ENCODE measurements at places on chromosomes 1 and 21.
A peak's percentile ranks its signal among the peaks of the same experiment; 100 is the strongest.

DNA sequence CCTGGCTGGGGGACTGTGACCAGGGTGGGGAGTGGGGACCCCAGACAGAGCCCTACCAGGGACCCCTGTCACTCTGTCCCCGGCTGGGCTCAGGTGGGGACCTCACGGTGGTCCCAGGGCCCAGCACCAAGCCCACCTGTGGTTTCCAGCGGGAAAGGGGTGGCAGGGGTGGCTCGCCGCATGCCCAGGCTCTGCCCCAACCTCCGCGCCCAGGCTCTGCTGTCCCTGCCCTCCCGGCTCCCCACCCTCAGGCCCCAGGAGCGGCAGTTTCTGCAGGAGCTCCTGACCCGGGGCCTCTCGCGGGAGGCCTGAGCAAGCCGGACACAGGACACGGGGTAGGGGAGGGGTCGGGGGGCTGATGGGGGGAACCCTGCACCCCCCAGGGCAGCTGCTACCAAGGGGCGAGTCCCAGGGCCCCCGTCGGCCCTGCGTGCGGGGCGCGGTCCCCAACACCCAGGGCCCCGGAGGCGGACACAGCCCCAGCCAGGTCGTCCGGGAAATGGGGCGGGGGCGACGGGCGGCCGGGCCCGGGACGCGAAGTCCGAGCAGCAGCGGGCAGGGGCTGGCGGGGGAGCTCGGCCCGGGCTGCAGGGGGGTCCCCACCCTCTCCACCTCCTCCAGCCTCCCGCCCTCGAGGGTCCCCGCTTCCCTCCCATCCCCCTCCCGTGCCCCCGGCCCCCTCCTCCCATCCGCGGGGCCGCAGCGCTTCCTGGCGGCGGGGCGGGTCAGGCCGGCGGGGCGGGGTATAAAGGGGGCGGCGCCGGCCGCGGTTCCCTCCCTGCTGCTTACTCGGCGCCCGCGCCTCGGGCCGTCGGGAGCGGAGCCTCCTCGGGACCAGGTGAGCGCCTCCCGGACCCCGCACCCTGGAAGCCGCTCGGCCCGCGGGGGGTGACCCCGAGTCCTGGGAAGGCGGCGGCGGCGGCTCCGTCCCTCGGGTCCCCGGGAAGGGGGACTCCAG is at the start of gene COL6A2:
COL6A2 (plus strand) TSS at position 777 of the 958 bp plus-strand sequence.
- DNase-seq = peak; percentile 75

DNA sequence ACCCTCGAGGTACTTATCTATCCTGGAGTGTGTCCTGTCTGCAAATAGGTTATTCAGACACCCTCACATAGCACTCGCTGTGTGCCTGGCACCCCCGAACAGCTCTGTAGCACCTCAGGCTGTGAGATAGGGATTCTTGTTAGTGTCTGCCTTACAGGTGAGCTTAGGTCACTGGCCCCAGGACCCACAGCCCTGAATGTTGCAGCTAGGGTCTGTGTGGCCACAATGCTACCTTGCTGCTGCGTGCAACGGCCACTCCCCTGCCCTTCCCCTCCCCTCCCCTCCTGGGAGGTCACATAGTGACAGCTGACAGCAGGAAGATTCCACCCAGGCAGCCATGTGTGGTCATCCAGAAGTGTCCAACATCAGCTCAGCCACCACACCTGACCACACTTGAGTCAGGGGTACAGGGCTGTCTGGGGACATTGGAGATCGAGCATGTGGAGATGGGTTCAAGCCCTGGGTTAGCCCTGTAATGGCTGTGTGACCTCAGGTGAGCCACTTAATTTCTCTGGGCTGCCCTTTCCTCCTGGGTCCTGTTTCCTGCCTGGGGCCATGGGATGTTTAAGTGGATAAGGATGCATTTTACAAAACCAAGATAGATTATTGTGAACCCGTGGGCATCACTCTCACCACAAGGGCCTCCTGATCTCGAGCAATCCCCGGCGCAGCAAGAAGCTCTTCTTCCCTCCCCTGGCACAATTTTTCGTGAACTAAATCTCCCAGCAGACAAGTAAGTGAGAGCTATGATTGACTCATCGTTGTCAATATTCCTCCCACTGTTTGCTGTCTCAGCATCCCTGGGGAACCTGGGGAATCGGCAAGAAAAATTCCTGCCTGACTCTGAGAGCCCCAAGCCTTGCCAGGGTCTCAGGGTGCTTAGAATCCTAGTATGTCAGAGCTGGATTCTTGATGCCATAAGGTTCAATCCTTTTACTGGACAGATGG is 208.7 kb downstream of the PTPRU start:
- no peak for DNase-seq

GRCh38 chr1:30756545-30757351 is 826 bp downstream of the LAPTM5 start:
- no peak for DNase-seq

- no peak for DNase-seq
These were observed 227.8 kb downstream of the NRIP1 start for GRCh38 chr21:14836950-14837349.

- DNase-seq = no peak
These were observed 20.5 kb downstream of the OLFML3 start for GRCh38 chr1:113999799-114000198.

DNA sequence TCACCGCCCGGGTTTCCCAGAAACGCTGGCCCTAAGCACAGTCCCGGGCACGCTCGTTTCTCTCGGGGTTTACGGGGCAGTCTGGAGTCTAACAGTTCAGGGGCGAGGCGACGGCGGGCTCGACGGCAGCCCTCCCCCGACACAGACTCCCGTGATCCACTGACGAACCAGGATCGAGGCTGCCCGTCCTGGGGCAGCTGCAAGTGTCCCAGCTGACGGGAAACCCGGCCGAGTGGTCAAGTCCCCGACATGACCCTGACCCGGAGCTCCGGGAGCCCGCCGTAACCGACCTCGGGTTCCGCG is 494 bp downstream of the UBE2J2 start:
- DNase-seq = no peak

- DNase-seq = no peak
These were observed 7.0 kb upstream of the HIVEP3 start for GRCh38 chr1:41925712-41926111.

DNA sequence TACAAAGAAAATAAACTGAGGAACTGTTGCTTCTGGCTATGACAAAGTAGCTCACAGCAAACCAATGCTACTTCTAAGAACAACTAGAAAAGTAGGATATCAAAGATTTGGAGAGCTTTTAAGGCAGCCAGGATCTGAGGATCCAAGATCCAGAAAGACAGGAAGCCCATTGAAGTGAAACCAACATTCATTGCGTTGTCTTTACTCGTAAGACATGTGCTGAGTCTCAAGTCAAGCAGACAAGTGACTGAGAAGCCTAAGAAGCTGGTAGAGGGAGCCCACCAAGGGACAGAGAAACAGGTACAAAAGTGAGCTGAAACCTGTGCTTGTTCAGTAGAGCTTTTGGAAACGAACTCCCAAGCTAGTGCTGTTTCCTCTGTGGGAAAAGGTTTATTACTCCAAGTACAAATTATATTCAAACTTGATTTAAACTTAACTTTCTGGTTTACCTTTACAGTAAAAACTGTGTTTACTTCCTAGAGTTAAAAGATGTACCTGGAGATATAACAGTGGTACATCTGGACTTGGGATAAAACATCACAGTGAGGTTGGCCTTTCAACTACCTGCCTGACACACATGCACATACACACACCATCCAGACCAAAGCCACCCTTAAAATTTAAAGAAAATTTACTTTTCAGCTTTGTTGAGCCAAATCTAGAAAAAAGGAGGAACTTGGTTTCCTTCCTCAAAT is 41.2 kb downstream of the NME7 start:
- DNase-seq = no peak

GRCh38 chr1:165408518-165408917 is 36.4 kb downstream of the RXRG start:
- peak; percentile 19 for DNase-seq

- DNase-seq = peak; percentile 20
These were observed 51.1 kb downstream of the ZNF326 start for GRCh38 chr1:90045853-90046563.

- no peak for DNase-seq
These were observed 528.5 kb downstream of the ADGRL2 start for GRCh38 chr1:82329226-82329625.

- DNase-seq = peak; percentile 58
These were observed 16.7 kb upstream of the TTLL10 start for GRCh38 chr1:1157033-1157365.

DNA sequence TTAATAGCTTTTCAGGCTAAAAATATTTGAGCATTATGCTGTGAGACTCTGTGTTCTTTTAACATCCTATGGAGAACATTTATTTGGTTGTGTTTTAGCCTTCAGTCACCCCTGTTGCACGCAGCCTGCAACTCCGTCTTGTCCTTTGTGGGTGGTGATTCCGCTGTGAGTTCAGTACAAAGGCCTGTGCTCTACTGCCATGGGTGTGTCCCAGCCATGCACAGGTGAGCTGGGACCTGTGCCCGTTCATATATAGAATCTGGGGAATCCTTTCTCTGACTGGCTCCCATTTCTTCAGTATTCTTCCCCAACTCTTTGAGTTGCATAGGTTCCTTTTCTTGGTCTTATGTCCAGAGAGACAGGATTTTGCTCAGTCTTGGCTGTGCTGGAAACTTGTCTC is 61.4 kb downstream of the ACTL8 start:
- no peak for DNase-seq

GRCh38 chr1:119115311-119115710 is 25.1 kb downstream of the WARS2 start:
- DNase-seq = no peak

DNA sequence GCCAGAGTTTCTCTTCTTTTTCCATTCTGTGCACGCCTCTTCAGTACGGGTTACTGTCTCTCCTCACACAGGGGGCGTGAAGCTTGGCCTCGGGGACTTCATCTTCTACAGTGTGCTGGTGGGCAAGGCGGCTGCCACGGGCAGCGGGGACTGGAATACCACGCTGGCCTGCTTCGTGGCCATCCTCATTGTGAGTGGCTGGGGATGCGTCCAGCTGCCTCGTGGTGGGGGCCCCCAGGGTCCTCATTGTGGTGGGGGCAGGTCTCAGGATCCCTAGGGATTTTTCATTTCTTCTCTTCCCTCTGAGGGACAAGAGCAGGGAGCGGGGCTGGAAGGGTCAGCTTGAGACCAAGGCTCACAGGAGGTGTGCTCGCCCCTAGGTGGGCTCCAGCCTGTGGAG is 23.5 kb downstream of the PSEN2 start:
- no peak for DNase-seq

GRCh38 chr1:156697481-156697880 is 7.9 kb downstream of the CRABP2 start:
- no peak for DNase-seq

- DNase-seq = no peak
These were observed 5.8 kb upstream of the LRRC8D start for GRCh38 chr1:89815040-89815439.

DNA sequence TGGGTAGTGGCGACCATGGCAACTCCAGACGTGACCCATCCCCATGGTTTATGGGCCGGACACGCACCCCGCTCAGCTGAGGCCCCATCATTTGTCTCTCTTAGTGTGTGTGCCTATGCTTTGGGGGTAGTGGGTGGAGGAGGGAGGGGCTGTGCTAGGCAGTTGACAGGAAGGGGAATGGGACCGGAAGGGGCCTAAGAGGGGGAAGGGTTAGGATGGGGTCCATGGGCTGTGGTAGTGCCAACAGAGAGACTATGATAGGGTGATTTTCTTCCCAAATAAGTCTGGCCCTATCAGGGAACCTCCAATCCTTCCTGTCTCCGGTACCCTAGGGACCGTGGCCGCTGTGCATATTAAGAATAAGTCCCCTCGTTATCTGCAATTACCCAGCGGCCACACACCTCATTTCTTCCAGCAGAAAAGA is 9.9 kb downstream of the DMAP1 start:
- no peak for DNase-seq

- no peak for DNase-seq
These were observed 12.2 kb downstream of the SDCCAG8 start for GRCh38 chr1:243267914-243268653.

- no peak for DNase-seq
These were observed 4.9 kb upstream of the ATP2B4 start for GRCh38 chr1:203621559-203622262.

DNA sequence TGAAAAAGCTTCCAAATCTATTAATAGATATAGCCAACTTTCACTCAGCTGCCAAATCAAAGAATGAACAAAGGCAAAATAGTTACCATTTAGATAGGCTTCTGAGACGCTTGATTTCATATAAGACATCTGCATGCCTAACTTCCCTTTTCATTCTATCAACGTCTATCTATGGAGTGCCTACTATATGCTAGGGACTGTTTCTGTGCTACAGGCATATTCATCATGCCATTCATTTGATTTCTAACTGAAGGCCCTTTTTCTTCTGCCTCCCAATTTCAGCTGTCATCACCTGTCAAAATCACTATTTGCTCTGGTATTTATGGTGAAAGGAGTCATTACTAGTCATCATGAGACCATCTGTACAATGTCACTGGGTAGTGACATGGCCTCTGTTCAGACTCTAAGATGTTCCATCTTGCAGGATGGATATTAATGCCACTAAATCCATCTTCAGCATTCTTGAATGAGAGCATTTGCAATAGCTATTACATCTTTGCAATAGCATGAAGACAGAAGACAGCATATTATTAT is 4.3 kb upstream of the KRTAP13-1 start:
- DNase-seq = no peak

DNA sequence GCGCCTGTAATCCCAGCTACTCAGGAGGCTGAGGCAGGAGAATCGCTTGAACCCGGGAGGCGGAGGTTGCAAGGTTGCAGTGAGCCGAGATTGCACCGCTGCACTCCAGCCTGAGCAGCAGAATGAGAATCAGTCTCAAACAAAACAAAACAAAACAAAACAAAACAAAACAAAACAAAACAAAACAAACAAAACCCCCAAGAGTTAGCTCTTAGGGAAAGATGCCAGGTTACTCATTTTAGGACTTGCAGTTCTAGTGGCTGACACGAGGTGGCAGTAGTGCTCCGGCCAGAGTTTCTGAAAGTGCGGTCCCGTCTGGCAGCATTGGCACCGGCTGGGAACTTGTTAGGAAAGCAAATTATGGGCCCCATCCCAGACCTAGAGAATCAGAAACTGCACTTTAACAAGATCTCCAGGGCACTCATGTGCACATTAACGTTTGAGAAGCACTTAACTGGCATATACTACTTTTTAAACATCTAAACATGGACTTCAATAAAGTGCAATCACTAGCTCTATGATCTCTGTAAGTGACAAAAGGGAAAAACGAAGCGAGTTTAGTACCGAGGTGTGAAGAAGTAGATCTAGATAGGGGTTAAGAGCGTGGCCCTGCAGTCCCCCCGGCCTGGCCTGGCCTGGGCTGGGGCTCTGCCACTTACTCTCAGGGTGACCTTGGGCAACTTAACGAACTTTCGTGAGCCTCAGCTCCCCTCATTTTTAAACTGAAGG is 41.9 kb upstream of the TNFRSF1B start:
- peak; percentile 62 for DNase-seq

GRCh38 chr21:34205811-34206571 is 132.6 kb downstream of the MRPS6 start:
- peak; percentile 50 for DNase-seq

- DNase-seq = no peak
These were observed 31.7 kb downstream of the SLC19A1 start for GRCh38 chr21:45510466-45510955.

GRCh38 chr21:33559813-33560212 is 17.0 kb downstream of the SON start:
- DNase-seq = no peak

- DNase-seq = no peak
These were observed 24.7 kb upstream of the HMGN1 start for GRCh38 chr21:39373634-39374033.
